ENCODE measurements at places on chromosomes 3 and 15.

- no peak for DNase-seq
These were observed 319.0 kb downstream of the MECOM start for GRCh38 chr3:169344465-169344864.

DNA sequence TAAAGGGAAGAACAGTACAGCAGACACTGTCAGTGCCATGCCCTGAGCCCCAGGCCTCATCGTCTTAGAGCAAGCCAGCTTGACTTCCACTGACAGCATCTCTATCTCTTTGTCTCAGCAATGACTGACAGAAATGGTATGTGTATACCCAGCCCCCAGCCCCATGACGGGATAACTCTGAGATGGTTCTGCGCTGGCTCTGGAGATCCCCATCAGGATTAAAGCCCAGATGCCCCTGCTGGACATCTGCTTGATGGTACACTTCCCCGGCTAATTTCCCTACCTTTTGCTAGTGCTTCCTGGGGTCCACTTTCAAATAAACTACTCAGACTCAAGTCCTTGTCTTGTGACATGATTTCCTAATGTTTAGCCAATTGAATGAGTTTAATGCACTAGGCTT is 7.6 kb downstream of the NMNAT3 start:
- DNase-seq = no peak

- no peak for DNase-seq
These were observed 55.0 kb downstream of the GLB1 start for GRCh38 chr3:33041909-33042308.

DNA sequence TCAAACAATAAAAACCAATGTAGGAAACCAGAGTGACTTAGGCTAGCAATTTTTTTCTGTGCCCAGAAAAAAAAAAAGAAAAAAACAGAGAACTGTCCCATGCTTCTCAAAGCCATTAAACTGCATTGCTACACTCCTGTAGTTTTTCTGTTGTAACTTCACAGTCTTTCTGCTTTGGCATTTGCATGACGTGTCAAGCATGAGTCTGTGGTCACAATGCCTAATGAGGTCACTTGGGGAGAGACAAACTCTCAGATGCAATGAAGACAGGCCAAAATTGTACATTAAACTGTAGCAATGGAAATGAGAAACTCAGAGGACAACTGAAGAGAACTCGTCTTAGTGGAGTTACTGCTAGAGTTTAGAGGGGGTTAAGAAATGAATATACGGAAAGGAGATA is 30.8 kb downstream of the CCDC80 start:
- no peak for DNase-seq

DNA sequence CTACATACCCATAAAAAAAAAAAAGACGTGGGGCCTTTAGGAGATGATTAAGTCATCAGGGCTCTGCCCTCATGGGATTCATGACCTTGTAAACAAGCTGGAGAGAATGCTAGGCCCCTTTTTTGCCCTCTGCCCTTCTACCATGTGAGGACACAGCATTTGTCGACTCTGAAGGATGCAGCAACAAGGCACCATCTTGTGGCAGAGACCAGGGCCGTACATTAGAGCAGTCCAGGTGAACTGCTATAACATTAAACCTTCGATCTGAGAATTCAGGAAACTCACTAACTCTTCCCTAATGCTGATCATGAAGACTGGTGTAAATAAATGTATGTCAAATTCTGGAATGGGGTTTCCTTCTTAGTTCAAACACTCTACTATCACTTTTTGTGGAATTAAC is 30.7 kb upstream of the SIAH2 start:
- no peak for DNase-seq

All from iPS-NIHi11 (cell line).